ENCODE measurements at places on chromosomes 3 and 15.

- no peak for DNase-seq
Measured at GRCh38 chr15:94930960-94931359, 699.6 kb downstream of the MCTP2 start.

DNA sequence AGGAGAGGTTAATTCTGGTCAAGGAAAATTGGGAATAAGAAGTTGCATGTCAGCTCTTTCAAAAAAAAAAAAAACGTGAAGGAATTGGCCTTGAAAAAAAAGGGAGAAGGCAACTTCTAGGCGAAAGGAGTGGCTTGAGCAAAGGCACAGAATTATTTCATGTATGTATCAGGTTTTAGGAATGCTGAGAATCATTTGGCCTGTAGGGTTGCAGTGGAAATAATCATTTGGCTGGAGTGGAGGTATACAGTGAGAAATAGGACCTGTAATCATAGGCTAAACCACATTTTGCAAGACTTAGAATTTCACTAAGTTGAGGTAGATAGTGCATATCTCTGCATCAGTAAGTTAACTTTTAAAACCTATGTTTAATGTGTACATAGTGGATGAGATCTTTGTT is 54.9 kb downstream of the EPHA6 start:
- DNase-seq: no peak

GRCh38 chr15:35442742-35443141 is 103.2 kb downstream of the DPH6 start:
- peak; percentile 16 for DNase-seq

GRCh38 chr3:11565072-11565471 is 78.6 kb downstream of the VGLL4 start:
- no peak for DNase-seq

GRCh38 chr15:49868348-49868747 is 247.5 kb downstream of the DTWD1 start:
- no peak for DNase-seq

DNA sequence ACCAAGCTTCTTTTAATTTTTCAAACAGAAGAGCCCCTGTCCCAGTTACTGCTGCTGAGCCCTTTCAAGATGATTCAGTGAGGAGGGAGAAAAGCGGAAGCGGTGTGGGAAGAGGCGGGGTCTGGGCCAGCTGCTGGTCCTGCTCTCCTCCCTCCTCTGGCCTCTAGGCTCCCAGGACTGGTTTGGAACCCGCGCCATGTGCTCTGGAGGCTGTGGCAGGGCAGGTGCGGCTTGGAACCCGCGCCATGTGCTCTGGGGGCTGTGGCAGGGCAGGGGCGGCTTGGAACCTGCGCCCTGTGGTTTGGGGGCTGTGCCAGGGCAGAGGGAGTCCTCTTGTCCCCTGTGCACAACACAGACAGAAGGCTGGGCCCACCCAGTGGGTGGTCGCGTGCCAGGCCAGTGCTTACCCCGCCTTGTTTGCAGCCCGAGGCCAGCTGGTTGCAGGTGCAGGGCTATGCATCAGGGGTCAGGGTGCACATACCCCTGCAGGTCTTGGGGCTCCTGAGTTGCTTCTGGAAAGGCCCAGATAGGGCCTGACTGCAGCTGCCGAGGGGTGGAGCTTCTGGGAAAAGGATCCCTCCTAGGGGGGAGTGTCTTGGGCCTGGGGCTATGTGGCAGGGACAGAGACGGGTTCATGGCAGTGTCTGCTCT is 12.2 kb downstream of the ALG1L2 start:
- peak; percentile 70 for DNase-seq

DNA sequence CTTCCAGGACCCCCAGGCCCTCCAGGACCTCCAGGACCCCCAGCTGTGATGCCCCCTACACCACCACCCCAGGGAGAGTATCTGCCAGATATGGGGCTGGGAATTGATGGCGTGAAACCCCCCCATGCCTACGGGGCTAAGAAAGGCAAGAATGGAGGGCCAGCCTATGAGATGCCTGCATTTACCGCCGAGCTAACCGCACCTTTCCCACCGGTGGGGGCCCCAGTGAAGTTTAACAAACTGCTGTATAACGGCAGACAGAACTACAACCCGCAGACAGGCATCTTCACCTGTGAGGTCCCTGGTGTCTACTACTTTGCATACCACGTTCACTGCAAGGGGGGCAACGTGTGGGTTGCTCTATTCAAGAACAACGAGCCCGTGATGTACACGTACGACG is 22.1 kb upstream of the CMSS1 start:
- DNase-seq: no peak

GRCh38 chr3:61979638-61980037 is 393.7 kb downstream of the FEZF2 start:
- DNase-seq: no peak

GRCh38 chr3:113791381-113791780 is 44.5 kb downstream of the ATP6V1A start:
- DNase-seq: no peak

GRCh38 chr3:187992609-187993008 is 161.3 kb upstream of the LPP start:
- no peak for DNase-seq

GRCh38 chr3:188832146-188832545 is 339.6 kb upstream of the TPRG1 start:
- DNase-seq: no peak

DNA sequence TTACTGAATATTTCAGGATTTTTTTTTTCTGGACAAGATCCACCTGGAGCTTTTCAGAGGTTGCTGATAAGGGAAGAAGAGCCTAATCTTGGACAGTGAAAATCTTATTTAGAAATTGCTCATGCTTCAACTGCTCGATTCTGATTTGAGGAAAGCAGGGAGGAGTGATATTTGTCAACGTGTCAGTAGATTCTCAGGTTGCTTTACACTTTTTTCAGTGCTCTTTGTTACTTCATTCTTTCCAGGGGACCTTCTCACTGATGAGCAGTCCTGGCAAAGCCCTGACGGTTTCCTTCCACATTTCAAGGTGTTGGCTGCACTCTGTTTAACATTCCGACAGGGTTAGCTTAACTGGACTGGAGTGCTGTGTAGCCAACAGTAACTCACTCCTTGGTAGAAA is 24.1 kb upstream of the RARB start:
- DNase-seq: no peak

DNA sequence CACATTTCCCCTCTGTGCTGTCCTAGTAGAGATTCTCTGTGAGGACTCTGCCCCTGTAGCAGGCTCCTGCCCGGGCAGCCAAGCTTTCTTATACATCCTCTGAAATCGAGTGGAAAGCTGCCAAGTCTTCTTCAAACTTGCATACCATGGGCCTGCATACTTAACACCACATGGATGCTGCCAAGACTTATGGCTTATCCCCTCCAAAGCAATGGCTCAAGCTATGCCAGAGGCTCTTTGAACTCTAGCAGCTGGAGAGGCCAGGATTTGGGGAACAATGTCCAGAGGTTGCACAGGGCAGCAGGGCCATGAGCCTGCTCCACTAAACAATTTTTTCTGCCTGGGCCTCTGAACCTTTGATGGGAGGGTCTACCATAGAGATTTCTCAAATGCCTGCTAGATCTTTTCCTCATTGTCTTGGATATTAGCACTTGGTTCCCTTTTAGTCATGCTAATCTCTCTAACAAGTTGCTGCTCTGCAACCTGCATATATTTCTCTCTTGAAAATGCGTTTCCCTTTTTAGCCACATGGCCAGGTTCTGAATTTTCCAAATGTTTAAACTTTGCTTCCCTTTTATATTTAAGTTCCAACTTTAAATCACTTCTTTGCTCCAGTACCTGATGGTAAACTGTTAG is 6.1 kb upstream of the PLSCR4 start:
- DNase-seq: no peak

- no peak for DNase-seq
Measured at GRCh38 chr3:112740835-112741234, 99.9 kb upstream of the CCDC80 start.

DNA sequence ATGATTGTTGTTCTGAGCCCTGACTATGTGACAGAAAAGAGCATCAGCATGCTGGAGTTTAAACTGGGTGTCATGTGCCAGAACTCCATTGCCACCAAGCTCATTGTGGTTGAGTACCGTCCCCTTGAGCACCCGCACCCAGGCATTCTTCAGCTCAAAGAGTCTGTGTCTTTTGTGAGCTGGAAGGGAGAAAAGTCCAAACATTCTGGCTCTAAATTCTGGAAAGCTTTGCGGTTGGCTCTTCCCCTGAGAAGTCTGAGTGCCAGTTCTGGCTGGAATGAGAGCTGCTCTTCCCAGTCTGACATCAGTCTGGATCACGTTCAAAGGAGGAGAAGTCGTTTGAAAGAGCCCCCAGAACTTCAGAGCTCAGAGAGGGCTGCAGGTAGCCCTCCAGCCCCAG is 142.0 kb downstream of the IL1RAP start:
- DNase-seq: no peak

DNA sequence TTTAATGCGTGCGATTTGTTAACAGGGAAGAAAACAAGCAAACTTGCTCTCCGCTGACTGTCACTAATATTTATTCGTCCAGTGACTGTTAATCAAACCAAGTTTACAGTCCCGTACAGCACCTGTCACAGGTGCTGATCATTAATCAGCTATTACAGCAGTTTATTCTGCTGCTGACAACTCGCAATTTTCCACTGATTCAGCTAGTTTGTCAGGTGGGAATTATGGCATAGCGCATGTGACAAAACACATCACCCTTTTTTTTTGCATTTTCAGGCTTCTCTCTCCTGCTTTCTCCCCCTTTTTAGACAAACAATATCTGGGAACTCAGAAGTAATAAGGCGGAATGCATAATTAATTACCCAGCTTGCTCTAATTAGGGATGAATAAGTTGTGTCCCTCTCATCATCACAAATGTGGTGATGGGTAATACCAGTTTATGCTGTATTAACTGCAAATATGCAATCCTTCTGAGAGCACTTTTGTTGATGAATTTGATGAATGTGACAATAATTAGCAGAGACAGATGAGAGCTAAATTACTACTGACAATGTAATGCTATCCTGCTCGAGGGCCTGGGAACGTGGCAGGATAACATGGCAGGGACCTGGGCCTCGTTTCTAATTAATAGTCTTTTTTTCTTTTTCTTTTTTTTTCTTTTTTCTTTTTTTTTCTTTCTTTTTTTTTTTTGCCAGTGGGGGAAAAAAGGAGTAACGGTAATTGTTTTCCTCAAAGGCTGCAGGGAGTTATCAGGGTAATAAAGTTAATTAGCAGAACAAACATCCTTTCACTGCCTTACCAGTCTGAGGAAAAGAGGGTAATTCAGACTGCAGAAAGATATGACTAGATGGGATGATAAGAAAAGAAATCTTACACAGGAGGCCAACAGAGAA is 150.3 kb upstream of the SOX2 start:
- DNase-seq: no peak

- no peak for DNase-seq
Measured at GRCh38 chr3:167783781-167784180, 48.3 kb downstream of the SERPINI1 start.

DNA sequence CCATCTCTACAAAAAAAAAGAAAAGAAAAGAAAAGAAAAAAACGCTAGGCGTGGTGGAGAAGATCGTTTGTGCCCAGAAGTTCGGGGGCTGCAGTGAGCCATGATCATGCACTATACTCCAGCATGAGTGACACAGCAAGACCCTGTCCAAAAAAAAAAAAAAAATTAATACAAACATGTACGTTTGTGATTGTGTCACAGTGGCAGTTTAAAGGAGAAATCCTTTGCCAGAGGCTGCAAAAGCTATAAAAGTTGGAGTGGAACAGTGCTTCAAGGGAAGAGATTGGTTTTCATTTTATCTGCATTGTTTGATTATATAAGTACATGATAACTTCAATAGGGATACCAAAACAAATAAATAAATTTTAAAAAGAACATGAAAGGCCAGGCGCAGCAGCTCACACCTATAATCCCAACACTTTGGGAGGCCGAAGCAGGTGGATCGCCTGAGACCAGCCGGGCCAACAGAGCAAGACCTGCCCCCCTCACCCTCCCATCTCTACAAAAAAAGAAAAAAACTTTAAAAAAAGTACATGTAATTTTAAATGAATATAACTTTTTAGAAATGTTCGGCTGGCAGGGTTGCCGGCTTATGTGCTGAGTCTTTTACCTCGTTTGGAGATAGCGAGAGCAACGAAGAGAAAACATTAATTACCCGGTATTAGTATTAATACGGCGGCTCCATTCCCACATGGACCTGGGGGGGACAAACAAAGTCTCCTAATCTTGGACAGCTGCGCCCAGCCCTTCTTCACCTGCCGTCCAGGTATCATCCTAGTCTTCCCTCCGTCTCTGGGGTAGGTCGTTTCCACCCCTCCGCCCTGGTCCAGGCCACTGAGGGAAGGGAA is 573 bp upstream of the DIS3L start:
- no peak for DNase-seq

- no peak for DNase-seq
Measured at GRCh38 chr3:55868347-55868746, 381.2 kb upstream of the WNT5A start.

GRCh38 chr3:51934991-51935885 is 6.5 kb downstream of the RRP9 start:
- no peak for DNase-seq

DNA sequence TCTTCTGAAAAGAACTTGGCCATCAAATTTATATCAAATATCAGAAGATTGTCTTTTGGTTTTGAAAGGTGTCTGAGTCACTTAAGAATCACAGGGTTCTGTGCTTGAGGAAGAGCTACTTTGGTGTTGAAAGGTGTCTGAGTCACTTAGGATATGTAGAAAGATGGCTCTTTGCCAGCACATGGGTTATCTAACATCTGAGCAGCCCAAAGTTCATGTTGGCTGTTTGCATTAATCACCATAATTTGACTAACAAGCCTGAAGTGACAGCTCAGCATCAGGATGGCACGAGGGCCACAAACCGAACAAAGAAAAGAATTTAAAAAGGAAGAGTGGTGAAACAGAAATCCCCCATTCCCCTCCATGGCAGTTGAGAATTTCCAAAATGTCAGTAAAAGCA is 190.5 kb upstream of the CMC1 start:
- DNase-seq: peak; percentile 16

- no peak for DNase-seq
Measured at GRCh38 chr3:39126532-39127071, 19.1 kb downstream of the TTC21A start.

- no peak for DNase-seq
Measured at GRCh38 chr3:116341899-116342298, 103.4 kb downstream of the LSAMP start.

GRCh38 chr15:79872358-79873017 is 24.3 kb downstream of the MTHFS start:
- DNase-seq: peak; percentile 62

- peak; percentile 5 for DNase-seq
Measured at GRCh38 chr3:132038198-132038825, 3.5 kb upstream of the CPNE4 start.

DNA sequence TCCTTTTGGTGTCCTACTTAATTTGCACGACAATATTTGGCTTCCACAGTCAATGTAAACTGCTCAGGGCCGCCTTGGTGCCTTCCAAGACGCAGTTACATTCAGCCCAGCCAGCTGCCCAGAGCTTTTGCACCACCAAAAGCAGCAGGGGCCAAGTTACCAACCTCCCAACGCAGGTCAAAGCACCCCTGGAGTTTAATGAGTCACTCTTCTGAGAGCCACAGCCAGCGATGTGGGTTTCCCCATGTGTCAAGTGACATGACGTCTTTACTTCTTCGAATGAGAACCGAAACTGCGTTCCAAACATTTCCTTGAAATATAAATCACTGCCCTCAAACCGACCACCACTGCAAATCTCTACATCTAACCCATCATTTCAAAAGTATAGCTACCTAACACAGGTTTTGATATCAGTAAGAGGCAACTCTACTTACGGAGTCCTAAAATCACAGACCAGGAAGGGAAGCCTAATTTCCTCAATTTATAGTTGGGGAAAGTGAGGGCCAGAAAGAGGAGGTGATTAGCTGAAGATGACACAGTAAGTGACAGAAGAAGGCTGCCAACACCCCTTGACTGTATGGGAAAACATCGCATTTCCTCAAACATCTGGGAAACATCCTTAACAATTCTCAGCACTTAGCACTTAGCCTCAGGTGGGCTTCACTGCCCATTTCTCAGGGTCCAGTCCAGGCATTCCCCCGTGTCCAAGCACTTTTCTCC is 24.5 kb downstream of the MB21D2 start:
- DNase-seq: peak; percentile 97
